Activated CD4-positive, alpha-beta T cell treated with anti-CD3 and anti-CD28 coated beads, Interleukin-2, amount 10 ng/mL, durations not matched to agents 7 days and 5 days (primary cell): ENCODE measurements at places on chromosomes 6 and 20.

DNA sequence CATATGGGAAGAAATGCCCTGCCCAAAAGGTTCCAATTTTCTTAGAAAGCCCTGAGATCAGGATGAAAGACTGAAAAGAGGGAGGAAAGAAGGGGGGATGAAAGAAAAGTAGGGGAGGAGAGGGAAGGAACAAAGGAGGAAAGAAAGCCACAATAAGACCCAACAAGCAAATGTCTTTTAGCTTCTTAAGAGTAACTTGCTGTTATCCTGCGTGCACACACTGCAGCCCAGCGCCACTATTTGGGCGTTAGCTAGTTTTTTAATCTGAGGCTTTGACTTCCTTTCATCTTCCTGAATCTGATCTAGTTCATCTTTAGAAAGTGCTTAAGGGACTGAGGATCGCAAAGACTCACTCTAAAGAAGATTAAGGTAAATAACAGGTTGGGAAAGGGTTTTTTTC is 77.4 kb upstream of the HDDC2 start:
- no peak for DNase-seq

DNA sequence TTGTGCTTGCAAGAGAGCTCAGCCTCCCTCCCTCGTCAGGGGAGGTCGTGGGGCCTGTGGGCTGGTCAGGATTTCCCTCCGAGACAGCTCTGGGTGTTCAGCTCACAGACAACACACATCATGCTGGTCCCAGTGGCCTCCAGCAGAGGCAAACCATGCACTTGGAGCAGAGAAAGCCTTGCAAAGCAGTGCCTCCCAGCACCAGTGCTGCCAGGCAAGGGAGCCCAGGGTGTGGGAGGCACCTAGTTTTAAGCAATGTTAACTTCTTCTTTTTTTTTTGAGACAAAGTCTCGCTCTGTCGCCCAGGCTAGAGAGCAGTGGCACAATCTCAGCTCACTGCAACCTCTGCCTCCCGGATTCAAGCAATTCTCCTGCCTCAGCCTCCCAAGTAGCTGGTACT is 34.0 kb upstream of the INSM1 start:
- DNase-seq: no peak

DNA sequence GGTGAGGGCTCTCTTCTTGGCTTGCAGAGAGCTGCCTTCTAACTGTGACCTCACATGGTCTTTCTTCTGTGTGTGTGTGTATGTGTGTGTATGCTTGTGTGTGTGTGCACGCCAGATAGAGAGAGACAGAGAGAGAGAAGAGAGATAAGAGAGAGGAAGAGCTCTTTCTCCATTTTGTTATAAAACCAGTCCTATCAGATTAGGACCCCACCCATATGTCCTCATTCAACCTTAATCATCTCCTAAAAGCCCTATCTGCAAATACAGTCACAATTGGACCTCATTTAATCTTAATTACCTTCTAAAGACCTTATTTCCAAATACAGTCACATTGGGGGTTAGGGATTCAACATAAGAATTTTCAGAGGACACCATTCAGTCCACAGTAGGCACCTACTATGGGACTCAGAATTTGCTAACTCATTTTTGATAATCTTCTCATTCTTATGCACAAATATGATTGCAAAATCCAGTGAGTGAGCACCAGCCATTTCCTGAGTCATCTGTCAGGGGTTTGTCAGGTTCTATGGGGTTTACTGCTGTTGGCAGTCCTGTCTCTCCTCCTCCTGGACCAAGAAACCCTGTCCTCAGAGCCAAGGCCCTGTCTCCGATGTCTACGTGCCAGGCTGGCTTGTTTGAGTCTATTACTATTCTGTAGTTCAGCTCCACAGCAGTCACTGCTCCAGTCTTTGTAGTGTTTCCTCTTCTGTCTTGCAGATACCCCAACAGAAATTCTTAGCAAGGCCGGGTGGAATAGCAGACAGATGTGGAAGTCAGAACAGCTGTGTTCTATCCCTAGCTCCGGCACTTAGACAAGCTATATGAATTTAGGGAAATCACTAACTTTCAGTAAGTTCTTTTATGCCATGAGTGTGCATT is 59.0 kb upstream of the FAM184A start:
- DNase-seq: no peak

DNA sequence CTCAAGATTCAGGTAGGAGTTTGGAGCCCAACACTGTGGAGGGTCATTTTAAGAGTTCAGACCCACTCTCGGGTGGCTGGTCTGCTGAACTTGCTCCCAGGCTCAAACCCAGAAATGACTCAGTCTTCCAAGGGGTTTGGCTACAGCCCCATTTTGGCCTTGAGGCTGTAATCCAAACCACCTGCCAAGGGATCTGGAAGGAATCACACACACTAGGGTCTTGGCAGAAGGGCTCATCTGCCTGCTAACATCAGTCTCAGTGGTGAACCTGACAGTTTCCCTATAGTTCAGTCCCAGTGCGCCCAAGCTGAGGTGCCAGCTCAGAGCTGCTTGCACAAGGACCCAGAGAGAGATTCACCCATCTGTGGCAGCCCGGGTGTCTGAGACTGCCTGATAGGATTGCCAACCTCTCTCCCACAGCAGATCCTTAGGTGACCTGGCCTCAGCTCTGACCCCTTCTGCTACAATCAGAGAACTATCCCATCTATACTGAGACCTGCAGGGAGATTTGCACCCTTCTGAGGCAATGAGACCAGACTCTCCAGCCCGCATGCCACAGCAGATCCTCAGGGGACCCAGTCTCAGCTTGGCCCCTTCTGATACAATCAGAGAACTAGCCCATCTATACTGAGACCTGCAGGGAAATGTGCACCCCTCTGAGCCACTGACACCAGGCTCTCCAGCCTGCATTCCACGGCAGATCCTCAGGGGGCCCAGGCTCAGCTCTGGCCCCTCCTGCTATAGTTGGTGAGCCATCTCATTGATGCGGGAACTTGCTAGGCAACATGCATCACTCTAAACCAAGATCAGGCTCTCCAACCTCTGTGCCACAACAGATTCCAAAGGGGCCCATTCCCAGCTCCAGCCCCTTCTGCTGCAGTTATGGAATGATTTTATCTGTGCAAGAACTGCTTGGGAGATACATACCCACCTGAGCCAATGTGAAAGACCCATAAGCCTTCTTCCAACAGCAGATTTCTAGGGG is 48.2 kb downstream of the THBS2 start:
- no peak for DNase-seq

GRCh38 chr6:161639772-161640171 is 365.9 kb upstream of the AGPAT4 start:
- no peak for DNase-seq

GRCh38 chr6:96899019-96899418 is 1.3 kb upstream of the NDUFAF4 start:
- no peak for DNase-seq

DNA sequence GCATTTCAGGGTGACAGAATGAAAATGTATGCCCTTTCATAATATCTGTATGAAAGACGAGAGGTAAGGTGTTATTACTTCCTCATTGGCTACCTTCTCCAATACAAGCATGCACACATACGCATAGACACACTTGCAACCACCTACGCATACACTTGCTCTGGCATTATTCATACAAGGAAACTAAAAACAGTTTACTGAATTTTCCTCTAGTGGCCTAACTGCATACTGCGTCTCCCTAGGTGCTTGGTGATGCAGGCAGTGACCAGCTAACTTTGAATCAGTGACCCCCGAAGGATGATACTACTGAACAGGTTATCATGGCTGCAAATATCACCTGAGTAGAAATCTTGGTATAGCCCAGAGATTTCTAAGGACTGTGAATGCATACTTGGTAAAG is 593.1 kb downstream of the PKHD1 start:
- DNase-seq: no peak

DNA sequence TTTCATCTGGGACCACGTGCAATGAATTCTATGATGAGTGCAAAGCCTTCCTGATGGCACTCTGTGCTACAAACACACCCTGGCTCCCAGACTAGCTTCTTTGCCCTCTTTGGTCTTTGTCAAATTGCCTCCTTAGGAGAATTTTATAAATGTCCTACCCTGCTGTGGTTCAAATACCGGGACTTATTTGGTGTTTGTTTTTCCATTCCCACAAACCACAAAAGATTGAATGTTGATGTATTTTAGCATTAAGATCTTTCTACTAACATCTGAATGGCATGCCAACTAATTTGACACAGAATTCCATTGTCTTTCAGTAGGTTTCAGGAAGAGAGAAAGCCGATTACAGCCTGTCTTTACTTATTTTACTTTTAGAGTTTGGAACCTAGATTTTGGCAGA is 424.2 kb upstream of the SLC35B3 start:
- no peak for DNase-seq

GRCh38 chr6:18101271-18101670 is 21.2 kb downstream of the NHLRC1 start:
- DNase-seq: no peak

GRCh38 chr6:123804787-123805540 is 1.3 kb downstream of the NKAIN2 start:
- DNase-seq: no peak

DNA sequence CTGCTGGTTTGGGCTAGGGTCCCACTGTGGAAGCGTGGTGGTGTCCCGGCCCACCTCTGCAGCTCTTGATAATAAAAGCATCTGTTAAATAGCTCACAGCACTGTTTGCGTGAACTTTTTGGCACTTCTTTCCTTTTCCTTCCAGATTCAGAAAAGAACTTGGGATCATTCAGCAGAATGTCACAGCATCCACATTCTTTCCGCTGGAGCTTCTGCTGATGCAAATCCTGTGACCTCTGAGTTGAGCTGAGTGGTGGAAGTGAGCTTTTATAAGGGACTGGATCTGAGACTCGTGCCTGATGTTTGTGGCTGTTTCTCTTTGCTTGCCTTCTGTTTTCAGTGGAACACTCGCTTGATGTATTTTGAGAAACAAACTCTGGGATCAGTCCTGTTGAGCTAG is 3.9 kb downstream of the OSBPL2 start:
- DNase-seq: no peak

DNA sequence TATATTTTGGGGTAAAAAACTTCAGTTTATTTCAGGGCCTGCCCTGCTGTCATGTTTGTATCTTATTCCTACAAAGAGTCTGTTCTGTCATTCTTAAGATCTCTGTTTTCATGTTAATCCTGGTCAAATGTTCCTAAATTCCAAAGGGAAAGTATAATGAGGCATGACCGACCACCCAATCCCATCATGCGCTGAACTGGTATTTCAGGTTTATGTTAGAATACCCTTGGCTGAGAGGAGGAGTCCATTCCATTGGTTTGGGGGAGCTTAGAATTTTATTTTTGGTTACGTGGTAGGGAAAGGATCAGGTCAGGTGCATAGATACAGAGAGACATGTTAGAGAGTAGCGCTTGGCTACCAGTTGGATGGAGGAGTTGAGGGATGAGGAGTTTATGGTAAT is 25.7 kb downstream of the CFAP61 start:
- no peak for DNase-seq

GRCh38 chr20:63622732-63623131 is 4.2 kb downstream of the GMEB2 start:
- DNase-seq: no peak

- DNase-seq: no peak
These were observed 280.8 kb downstream of the FOXA2 start for GRCh38 chr20:22303523-22303922.

GRCh38 chr20:17505636-17506517 is 25.3 kb downstream of the BFSP1 start:
- DNase-seq: peak; percentile 23

- no peak for DNase-seq
These were observed 248.2 kb downstream of the DLL1 start for GRCh38 chr6:170042596-170043118.

DNA sequence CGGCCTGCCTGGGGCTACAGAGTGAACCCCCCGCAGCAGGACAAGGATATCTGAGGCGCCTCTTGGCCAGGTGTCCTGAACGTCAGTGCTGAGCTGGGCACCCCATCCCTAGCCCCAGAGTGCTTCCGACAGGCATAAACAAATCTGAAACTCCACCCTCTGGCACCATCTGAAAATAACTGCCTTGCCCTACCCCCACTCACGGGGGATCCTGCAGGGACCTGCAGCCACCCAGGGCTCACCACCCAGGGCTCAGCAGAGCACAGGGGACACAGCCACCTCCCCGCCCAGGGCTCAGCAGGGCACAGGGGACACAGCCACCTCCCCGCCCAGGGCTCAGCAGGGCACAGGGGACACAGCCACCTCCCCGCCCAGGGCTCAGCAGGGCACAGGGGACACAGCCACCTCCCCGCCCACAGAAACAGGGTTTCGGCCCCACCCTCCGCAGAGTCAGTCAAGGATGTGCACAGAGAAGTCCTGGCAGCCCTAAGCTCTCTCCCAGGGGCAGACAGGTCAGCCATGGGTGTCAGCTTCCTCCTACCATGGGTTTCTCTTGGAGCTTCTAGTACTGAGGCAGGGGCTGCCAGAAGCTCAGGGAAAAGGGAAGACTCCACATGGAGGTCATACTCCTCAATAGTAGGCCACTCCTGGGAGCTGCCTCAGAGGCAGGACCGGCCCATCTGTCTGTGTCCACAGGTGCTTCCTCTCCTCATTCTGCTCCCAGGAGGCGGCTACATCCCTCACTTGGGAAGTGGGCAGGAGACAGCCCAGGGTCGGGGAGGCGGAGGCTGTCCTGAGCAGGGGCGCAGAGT is 4.6 kb downstream of the UCKL1 start:
- DNase-seq: no peak

DNA sequence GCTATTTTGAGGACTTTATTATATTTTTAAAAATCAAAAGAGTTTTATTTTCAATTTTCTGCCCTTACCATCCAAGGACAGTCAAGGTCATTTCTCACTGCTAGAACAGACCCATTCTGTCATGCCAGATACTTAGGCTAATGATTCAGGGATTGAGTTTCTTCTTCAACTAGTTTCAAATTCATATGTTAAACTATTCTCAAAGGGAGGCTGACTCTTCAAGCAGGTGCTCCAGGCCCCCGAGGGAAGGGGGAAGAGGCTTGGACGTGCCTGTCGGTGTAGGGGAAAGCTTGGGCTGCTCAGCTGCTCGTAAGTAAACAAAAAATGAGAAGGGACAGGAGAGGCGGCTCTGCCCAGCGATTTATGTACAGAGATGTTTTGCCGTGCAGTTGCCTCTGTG is 69.4 kb upstream of the MYLIP start:
- DNase-seq: no peak

GRCh38 chr20:40591119-40591518 is 97.9 kb downstream of the MAFB start:
- DNase-seq: no peak

- DNase-seq: peak; percentile 43
These were observed at the start of gene PTK6 for GRCh38 chr20:63536997-63537524. PTK6 (minus strand) TSS chr20:63537376; CDS start chr20:63537314, 62 bp downstream.

DNA sequence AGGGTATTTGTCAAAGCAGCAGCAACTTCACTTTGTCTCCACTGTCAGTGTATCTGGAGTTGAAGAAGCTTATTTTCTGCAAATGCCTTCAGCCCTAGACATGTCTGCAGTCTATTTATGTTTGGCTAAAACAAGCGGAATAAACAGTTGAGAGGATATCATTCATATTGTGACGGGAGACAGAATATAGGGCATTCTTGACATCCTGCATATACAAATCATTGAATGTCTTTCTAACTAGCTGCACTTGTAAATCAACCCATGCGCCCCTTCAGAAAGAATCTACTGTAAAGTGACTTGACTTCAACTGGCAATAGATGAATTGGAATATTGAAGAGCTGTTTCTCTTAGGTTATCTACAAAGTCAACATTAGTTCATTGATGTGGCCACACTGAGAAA is 258.9 kb downstream of the TSHZ2 start:
- no peak for DNase-seq
